ENCODE measurements at places on chromosomes 6 and 20.

DNA sequence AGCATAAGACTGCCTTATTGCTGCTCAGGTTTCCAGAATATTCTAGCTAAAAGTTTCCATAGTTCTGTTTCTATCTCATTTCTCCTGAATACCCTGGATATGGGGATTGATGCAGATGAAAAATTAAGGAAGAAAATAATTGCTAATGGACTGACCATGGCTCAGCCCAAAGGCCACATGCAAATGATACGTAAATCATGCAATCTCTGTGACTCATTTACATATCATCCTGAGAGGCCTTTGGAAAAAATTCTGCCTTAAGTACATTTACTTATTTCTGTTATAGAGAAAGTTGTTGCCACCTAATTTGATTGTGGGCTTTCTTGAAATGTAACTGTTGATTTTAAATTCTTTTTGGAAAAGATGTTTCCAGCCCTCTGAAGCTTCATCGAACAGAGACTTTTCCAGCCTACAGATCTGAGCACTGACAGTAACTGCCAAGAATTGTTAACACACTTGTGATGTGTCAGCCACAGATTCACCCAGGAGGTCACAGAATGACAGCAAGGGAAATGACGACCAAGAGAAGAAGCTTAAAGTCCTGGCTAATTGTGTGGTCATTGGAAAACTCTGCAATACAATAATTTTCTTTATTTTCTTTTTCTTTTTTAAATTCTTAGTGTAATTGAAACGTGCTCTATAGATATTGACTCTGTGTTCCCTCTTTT is 174.8 kb downstream of the DOK5 start:
- no peak for DNase-seq

DNA sequence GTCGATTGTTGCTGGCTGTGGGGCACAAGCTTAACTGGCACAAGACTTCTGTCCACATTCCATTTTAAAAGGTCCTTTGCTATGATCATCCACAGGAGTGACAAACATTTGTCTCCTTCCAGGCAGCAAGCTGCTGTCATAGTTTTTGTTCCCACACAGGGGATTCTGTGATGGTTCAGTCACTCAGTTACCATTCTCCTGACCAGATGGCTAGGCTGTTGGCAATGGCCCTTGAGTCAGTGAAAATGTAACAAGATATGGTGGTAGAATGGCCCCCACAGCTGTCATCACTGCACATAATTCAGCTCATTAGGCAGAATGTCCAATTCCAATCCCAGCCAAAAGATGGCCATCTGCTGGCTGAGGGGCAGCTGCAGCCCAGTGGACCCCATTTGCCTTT is 13.7 kb downstream of the BPIFA1 start:
- no peak for DNase-seq

DNA sequence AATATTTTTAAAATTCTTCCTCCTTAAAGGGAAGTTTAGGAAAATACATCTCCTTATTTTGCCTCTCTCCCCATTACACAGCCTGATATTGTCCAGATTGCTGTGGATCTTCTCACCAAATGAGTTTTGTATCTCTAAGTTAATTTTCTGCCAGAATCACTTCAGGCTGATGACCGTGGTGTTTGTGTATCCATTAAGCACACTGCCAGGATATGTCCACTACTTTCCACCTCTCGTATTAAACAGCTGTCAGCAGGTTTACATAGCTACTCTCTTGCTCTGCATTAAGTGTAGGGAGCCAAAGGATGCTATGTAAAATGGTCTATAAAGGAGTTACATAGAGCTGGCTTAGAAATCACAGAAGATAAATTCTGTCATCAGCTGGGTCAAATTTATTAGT is 201.1 kb downstream of the ZFAND3 start:
- DNase-seq = no peak

DNA sequence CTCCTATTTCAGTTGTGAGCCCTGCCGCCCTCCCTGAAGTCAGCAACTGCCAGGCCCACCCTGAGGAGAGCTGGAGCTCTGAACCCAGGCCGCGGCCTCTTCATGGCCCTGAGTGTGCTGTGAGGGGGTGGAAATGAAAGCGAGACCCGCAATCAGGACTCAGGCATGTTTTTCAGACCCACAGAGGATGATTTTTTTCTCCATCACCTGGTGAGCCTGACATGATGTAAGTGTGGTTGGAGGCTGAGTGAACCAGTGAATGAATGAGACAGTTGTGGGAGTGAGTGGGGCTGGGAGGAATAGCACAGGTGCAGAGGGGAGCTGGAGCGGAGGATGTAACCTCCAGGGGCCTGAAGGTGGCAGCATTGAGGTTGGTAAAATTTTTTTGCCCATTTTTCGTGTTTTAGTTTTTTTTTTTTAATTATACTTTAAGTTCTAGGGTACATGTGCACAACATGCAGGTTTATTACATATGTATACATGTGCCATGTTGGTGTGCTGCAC is 18.3 kb downstream of the RAET1L start:
- DNase-seq = peak; percentile 13

GRCh38 chr6:137764464-137764863 is 102.6 kb upstream of the TNFAIP3 start:
- no peak for DNase-seq

DNA sequence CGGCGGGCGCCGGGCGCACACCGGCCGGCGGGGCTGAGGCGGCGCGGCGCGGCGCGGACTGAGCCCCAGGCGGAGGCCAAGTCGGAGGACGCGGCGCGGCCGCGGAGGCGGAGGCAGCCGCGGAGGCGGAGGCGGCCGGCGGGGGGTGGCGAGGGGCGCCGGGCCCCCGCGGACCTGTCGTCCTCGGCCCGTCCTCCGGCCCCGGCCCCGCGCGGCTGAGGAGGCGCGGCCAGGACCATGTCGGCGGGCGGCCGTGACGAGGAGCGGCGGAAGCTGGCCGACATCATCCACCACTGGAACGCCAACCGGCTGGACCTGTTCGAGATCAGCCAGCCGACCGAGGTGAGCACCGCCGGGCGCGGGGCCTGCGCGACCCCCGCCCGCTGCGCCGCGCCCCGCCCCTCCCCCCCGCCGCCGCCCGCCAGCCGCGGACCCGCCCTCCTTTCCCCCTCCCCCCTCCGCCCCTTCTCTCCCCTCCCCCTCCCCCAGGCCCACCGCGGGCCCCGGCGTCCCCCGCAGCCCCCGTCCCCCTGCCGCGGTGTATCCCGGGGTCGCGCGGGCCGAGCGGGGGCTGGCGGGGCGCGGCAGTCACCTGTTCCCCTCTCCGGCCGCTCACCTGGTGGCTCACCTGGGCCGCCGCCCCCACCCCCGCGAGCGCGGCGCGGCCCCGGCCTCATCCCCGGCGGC is at the start of gene AFDN:
AFDN (plus strand) TSS at position 16 of the 687 bp plus-strand sequence; CDS start at position 238, 222 bp downstream.
- DNase-seq = no peak

- DNase-seq = no peak
Measured at GRCh38 chr20:21125072-21125848, 622 bp upstream of the KIZ start.

- no peak for DNase-seq
Measured at GRCh38 chr6:36122495-36123269, 7.6 kb upstream of the MAPK13 start.

DNA sequence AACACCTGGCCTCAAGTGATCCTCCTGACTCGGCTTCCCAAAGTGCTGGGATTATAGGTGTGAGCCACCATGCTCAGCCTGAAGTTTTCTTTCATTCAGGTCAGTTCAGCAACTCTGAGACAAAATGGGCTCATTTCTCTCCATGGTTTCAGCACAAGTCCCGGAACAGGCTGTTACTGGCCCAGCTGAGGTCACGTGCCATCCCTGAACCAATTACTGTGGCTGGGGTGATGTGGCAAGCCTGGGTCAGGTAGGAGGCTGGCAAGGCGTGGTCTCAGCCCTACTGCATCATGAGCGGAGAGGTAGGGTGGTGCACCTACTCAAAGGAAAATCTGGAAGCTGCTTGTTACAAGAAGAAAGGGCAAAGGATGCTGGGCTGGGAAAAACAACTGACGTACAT is 326.4 kb downstream of the KIF16B start:
- no peak for DNase-seq

- no peak for DNase-seq
Measured at GRCh38 chr20:5680192-5680591, 70.0 kb upstream of the SHLD1 start.

GRCh38 chr20:53284696-53285095 is 308.9 kb downstream of the ZNF217 start:
- no peak for DNase-seq

- DNase-seq = no peak
Measured at GRCh38 chr20:49283176-49283702, 5.4 kb upstream of the ZNFX1 start.

- no peak for DNase-seq
Measured at GRCh38 chr6:29800254-29800653, 27.4 kb upstream of the HLA-G start.

GRCh38 chr6:6024220-6024619 is 17.5 kb upstream of the NRN1 start:
- DNase-seq = no peak

DNA sequence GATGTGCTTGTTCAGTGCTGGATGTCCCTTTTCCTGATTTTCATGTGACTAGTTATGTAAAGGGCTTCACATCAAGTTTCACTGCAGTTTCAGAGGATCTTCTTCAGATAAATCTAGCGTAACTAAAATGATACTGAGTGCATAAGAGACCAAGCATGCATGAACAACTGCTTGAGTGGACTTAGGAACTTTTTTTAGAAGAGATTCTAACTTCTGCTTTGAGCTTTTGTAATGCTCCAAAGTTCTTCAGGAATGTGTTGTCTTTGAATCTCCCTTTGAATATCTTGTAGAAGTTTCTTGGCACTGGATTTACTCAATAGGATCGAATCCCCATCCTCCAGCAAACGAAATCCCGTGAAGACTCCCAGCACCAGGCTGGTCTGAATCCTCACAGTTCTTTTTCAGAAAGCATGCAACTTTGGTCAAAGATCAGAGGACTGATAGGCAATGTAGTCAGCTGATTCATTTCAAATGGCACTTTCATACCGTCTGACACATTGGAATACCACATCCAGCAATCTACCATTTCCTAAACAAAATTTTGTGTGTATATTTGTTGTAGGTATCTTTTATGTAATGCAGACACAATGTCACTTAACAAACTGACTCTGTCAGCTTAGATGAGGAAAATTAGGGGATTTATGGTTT is 33.2 kb downstream of the ENPP1 start:
- no peak for DNase-seq

GRCh38 chr6:43737272-43738081 is 32.5 kb upstream of the VEGFA start:
- no peak for DNase-seq

DNA sequence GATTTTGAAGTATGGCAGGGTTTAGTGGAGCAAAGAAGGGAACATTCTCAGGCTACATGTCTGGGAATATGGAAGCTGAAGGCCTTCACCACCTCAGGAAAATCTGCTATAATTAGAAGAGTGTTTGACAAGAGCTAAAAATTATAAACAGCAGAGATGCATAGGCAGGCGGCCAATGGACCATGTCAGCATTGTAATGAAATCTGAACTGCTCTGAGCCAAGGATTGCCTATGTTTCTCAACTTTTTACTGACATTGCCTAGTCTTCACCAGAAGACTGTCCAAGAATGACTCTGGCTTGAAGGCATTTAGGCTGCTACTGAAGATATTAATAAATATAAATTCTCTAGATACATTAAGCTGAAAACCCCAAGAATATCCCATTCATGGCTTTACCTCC is 84.1 kb downstream of the C6orf52 start:
- DNase-seq = no peak

DNA sequence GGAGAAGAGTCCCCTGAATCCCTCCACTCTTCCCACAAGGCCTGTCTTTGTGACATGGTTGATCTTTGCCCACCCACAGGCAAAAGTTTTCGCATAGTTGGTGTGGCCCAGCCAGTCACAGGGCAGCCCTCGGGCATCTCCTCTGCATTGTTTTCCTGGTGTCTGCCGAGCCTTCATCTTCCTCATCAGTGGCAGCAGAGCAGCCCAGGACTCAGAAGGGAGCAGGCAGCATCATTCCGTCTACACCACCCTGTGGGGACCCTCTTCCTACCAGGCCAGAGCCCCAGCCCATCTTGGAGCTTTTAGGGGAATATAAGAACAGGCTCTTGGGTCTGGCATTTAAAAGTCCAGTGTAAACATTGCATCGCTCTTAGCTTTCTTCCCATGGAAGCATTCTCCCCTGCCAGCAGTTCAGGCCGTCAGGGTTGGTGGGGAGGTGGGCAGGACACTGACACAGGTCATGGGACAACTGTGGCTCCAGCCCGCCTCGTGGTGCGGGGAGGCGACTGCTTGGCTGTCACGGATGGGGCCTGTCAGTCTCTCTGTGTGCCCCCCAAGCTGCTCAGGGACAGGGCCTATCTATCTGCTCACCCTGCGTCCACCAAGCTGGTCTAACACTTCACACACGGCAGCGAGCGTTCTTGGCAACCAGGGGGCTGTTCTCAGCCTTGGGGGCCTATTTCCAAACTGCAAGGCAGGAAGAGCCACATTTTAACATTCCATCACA is 38.3 kb downstream of the PDRG1 start:
- DNase-seq = no peak

DNA sequence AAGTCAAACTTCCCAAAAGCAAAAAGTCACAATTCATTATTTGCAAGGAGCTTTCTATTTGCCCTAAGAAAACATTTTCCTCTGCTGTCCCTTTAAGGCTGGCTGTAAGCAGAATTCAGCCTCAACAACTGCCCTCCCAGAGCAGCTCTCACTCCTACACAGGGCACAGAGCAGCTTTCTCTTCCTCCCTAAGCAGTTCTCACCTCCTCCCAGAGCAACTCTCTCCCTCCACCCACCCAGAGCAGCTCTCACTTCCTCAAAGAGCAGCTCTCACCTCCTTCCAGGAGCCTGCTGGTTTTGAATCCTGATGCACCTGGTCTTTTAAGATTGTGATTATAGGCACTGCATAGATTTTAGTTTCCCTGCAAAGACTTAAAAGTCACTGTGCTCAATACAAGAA is 120.6 kb upstream of the TMEM181 start:
- DNase-seq = no peak

GRCh38 chr20:37757550-37757949 is 63.7 kb downstream of the CTNNBL1 start:
- no peak for DNase-seq

GRCh38 chr6:121067381-121067780 is 266.9 kb downstream of the TBC1D32 start:
- DNase-seq = no peak

DNA sequence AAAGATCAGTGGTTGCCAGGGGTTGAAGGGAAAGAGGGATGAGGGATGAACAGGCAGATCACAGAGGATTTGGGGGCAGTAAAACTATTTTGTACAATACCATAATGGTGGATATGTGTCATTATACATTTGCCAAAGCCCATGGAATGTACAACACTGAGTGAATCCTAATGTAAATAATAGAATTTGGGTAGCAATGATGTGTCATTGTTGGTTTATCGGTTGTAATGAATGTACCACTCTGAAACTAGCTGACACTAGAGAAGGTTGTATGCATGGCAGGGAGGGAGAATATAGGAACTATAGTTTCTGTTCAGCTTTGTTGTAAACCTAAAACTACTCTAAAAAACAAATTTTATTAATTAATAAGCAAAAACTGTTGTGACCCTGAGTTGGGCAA is 17.8 kb upstream of the ASF1A start:
- no peak for DNase-seq

DNA sequence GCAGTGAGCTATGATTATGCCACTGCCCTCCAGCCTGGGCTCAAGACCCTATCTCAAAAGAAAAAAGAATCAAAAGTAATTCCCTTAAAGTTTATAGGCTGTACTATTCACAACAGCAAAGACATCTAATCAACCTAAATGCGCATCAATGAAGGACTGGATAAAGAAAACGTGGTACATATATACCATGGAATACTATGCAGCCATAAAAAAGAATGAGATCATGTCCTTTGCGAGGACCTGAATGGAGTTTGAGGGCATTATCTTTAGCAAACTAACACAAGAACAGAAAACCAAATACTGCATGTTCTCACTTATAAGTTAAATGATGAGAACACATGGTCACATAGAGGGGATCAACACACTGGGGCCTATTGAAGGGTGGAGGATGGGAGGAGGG is 16.7 kb downstream of the ZNFX1 start:
- no peak for DNase-seq

GRCh38 chr6:4297348-4297747 is 162.0 kb upstream of the ECI2 start:
- DNase-seq = no peak

Data from T-helper 2 cell (primary cell).